ENCODE measurements at places on chromosomes 3 and 15.
A peak's percentile ranks its signal among the peaks of the same experiment; 100 is the strongest.

DNA sequence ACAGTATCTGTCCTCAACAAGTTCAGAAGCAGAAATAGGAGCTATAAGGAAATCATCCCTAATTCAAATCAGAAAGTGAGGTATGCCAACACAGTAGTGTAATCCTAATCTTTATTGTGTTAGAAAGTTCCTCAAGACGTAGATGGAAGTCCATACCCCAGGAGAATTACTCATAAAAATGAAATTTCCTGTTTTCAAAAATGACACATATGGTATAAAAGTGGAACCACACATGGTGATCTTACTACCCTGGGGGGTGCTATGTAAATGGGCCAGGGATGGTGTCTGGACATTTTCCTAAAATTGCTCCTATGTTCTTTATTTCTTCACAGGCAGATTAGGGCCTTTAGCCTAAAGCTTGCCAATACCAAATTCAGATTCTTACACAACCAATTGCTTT lies 204.1 kb downstream of the ARRDC4 start:
- no peak for DNase-seq

DNA sequence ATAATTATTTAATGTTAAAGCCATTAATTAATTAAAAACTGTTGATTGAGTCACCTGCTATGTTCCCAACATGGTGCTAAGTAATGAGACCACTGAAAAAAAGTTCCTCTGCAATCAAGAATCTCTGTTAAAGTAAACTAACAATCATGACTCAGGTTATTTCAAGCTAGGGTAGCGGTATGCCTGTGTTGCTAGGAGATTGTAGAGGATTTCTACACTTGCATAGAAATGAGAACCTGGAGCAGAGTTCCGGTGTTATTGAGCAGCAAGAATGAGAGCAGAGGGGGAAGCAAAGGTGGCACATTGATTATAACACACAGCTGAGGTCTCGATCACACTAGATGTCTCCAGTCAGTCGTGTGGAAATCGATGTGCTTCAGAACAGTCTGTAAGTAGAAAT lies 41.4 kb downstream of the C3orf85 start:
- DNase-seq = no peak

GRCh38 chr3:130677343-130677742 lies 69.3 kb downstream of the PIK3R4 start:
- DNase-seq = no peak

DNA sequence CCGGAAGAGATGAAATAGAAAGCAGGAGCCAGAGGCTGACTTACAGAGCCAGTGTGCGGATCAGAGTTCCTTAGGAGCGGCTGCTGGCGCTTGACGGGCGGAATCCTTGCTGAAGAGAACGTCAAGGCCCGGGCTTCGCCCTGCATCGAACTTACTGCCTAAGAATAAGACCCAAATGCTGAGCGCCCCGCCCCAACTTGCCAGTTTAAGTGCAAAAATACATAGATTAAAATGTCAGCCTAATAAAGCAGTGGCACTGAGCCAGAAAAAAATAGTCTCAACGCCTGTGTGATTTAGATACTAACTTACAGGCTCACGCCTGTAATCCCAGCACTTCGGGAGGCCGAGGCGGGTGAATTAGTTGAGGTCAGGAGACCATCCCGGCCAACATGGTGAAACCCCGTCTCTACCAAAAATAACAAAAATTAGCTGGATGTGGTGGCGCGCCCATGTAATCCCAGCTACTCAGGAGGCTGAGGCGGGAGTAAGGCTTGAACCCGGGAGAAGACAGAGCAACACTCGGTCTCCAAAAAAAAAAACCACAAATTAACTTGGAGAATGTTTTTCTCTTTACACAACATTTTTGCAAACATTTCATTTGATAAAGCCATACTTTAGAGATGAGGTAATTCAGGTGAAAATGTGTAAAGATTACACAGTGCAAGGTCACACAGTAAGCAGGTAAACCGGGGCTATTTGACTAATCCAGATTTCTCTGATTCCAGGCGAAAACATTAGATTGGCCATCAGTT lies 1.2 kb upstream of the UBP1 start:
- DNase-seq = no peak

DNA sequence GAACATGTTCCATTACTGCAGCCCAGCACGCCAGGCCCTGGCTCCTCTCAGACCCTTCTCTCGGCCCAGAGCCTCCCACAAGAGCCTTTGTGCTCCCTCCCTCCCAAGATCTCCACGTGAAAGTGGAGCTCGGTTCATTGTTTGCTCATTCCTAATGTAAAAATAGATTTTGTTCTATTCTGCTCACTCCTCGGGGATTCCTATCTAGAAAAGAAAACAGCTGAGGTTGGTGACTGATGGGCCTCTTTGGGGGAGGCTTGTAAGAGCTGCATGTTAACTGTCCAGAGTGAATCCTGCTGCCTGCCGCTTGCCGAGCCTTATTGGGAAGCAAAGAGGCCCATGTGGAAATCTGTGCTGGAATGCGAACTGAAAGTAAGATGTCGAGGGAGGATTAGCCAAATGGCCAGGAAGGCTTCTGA lies 267.1 kb downstream of the LRTM1 start:
- DNase-seq = no peak

GRCh38 chr3:117355566-117355965 lies 646.0 kb downstream of the TUSC7 start:
- no peak for DNase-seq

DNA sequence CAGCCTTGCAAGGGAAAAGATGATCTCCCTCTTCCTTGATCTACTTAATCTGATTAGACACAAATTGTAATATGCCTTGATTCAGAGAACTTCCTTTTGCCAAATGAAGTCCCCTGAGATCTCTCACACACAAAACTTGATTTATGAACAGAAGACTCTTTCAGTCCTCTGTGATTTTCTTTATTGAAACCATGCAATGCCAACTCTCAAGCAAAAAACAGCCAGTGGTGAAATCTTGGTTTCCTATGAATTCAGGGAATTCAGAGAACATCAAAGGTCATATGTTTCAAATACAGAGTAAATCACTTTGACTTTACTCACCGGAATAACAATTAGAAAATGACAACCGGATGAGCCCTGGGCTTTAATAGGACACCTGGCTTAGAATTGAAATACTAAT lies 211.7 kb downstream of the ABHD5 start:
- DNase-seq = no peak

- no peak for DNase-seq
Observed at GRCh38 chr3:87196879-87197278, 30.2 kb upstream of the CHMP2B start.

GRCh38 chr15:70451821-70452653 lies 311.3 kb downstream of the UACA start:
- peak; percentile 37 for DNase-seq

GRCh38 chr3:61925721-61926120 lies 364.4 kb downstream of the PTPRG start:
- no peak for DNase-seq

DNA sequence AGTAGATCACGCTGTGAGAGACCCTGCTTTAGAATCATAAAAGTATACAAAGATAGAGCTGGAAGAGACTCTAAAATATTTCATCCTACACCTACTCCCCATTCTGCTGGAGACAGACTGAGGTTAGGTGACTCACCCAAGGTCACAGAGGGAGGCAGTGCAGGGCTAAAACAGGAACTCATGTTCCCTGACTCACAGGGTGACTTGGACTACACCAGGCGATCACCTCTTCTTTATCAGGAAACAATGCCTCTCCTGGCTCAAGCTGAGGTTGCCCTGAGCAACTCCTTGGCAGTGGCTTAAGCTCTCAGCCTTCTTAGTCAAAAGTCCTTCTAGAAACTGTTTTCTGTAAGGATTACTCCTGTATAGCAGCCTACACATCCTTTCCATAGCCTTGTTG lies 26.4 kb upstream of the TNFAIP8L3 start:
- no peak for DNase-seq

- DNase-seq = no peak
Observed at GRCh38 chr3:100002599-100003350, 111.5 kb downstream of the FILIP1L start.

DNA sequence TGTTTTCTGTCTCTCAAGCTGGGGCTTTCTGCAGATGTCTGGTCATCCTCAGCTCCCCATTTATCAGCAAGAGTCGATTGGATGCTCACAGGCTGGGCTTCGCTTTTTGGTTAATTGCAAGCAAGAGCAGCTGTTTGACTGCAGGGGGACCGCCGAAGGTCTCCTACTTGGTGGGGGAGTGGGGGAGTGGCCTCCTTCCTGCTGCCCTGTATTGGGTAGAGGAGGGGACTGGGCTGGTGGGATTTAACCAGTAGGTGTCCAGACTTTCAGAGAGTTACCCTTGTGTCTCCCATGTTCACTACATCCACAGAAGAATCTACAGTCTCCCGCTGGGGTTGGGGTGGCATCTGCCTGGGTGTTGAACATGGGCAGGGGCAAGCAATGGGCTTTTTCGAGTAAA lies 78.7 kb downstream of the PLXNA1 start:
- no peak for DNase-seq

DNA sequence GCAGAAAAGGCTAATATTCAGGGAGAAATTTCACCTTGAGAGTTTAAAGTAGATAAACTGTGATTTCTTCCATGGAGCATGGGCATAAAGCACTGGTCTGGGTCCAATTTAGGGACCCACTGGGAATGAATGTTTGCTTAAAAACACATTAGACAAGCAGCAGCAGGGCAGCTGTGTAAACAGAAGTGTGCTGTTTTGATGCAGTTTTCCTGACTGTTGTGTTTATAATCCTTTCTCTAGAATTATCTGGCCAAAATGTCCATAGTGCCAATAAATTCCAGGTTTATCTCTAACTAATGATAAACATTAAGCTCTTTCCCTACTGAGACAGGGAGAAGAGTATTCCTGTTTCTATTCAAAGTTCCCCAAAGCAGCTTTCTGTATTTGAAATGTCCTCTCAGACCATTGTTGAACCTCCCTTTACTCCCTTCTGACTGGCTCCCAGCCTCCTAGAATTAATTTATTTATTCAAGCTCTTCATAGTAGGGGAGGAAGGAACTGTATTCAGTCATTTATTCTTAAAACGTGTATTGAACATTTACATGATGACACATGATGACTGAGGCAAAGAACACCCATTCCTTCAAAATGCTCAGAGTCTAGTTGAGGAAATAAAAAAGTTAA lies 7.0 kb upstream of the TM4SF18 start:
- no peak for DNase-seq

- DNase-seq = no peak
Observed at GRCh38 chr3:142724682-142725356, 985 bp downstream of the TRPC1 start.

GRCh38 chr3:52134761-52135160 lies 19.5 kb downstream of the POC1A start:
- no peak for DNase-seq

- DNase-seq = no peak
Observed at GRCh38 chr15:70859998-70860397, 6.0 kb upstream of the LARP6 start.

- no peak for DNase-seq
Observed at GRCh38 chr3:184551103-184551502, 10.5 kb upstream of the EPHB3 start.

DNA sequence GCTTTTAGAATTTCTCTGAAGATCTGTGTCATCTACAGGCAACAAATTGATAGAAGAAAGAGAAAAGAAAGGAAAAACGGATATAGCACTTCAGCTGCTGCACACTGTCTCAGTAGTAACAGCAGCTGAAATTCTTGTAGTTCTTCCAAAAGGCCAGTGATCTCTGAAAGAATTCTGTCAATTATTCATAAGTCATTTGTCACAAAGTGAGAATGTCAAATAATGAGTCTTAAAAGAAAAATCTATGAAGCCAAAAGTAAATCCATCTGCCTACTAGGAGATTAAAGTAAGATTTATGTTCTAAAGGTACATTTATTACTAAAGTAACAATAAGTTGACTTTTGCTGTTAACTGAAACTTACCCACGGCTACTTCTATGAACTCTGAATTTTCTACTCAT lies 24.6 kb downstream of the IFT80 start:
- no peak for DNase-seq

DNA sequence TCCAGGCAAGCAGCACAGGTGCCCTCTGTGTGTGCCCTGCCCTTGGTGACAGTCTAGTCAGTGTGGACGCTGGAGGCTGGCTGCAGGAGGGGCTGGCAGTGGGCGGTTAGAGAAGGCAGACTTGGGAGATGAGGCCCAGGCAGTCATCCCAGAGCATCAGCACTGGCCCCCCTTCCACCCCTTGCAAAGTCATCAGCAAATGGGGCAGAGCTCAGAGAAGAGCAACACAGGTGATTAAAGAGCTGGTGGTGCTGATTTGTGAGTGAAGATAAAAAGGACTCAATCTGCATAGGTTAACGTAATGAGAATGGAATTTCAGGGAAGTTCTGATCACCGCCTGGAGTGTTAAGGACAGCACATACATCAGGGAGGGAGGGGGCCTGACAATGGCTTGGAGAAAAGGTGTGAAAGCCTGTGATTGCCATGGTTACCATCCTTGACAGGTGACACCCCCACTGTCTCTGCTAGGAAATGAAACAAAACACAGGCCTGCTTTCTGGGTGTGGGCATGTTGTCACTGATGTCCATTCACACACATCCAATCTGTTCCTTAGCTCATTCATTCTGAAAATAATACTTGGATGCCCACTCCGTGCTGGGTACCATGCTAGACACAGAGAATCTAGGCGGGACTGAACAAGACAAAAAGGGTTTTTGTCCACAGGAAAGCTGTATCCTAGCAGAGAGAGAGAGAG lies 269.6 kb upstream of the ST8SIA2 start:
- no peak for DNase-seq

DNA sequence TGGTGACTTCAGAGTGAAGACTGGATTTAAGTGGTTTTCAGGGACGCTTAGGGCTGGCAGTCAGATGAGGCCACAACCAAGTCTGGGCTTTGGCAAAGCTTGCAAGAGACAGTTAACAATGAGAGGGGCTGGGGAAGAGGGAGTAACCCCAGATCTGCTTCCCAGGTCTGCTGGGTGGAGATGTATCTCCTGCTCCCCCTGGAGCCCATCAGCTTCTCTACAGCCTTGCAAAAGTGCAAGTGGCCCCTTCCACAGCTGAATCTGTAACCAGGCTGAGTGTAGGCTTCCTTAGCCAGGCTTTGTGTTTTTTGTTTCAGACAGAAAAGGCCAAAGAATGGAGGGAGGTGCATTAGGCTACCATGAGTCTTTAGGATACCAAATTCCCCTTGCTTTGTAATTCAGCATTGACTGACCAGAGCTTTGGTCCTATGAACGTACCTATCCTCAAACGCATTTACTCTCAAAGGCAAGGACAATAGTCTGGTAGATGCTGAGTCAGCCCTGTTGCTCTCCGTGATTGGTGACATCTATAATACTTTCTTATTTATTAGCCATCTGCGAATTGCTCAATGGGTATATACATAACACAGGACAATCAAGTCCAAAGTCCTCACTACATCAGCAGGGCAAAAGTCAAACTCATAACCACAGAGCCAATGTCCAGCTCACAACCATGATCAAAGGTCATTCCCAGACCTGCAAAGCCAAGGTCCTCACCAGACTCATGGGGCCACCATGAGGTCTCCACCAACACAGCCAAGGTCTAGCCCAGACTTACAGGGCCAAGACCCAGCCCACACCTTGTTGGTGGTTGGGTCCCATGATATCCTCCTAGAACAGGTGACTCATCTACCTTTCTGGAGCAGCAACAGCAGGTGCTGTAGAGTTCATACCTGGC lies 17.1 kb downstream of the CCDC13 start:
- no peak for DNase-seq

DNA sequence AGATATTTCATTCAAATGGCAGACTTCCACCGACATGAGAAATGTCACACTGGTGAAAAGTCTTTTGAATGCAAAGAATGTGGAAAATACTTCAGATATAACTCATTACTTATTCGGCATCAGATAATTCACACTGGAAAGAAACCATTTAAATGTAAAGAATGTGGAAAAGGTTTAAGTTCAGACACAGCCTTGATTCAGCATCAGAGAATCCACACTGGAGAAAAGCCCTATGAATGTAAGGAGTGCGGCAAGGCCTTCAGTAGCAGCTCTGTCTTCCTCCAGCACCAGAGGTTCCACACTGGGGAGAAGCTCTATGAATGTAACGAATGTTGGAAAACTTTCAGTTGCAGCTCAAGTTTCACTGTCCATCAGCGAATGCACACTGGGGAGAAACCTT lies 8.6 kb upstream of the ZNF621 start:
- DNase-seq = no peak
